ENCODE measurements at places on chromosomes 11 and 22.

GRCh38 chr11:101299210-101299609 lies 169.6 kb upstream of the PGR start:
- DNase-seq = no peak

GRCh38 chr11:78630561-78631303 lies 56.1 kb upstream of the NARS2 start:
- no peak for DNase-seq

DNA sequence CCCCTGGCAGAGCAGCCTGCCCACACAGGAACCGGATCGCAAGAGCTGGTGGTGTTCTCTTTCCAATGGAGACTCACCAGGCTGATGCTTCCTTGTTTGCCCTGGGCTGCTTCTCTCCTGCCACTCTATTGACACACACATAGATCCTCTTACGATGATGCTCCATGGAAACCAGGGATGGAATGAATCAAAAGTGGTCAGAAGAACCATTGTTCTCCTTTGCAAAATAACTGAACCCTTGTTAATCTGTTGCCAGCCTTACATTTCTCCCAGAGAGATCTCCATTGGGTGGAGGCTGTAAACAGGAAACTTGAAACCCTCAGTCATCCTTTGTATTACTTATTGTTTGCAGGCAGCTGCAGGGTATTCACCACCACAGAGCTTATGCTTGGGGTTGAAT lies 24.6 kb upstream of the LDLRAD3 start:
- peak; percentile 50 for DNase-seq

GRCh38 chr22:26534874-26535602 lies 22.8 kb upstream of the TFIP11 start:
- no peak for DNase-seq

DNA sequence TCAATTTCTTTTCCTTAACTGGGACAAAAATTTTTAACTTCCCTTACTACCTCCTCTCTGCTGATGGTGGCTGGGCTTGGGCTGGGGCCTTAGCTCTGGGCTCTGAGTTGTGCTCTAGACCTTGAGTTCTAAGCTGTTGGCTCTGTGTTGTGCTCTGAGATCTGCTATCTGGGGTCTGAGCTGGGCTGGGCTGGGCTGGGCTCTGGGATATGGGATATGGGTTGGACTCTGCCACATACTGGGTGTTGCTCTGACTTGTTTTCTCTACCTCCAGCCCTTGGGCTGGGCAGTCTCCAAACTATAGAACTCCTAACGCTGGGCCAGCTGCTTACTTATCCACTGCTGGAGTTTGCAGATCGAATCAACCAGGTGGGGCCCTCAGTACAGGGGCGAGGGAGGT lies 41.9 kb downstream of the DNHD1 start:
- DNase-seq = no peak

GRCh38 chr11:132535830-132536229 lies 996.5 kb downstream of the OPCML start:
- DNase-seq = no peak

GRCh38 chr22:22547692-22548300 lies 11.3 kb downstream of the PRAME start:
- no peak for DNase-seq

DNA sequence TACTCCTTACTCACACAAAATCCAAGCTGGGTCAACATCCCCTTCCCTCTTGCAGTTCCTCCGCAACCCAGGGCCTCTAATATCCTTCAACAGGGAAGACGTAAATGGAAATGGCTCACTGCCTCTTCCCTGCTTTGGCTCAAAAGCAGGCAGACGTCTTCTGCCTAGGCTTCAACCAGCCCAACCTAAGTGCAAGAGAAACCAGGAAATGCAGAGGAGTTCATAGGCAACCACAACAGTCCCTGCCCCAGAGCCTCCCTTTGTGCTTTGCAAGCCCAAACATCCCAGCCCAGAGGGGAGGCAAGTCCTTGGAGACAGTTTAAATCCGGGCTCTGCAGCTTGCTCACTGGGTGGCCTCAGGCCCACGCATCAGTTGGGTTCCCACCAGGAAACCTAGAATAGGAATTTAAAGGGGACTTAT lies 33.3 kb downstream of the CD6 start:
- DNase-seq = no peak

- no peak for DNase-seq
Observed at GRCh38 chr11:61541598-61541997, 33.0 kb downstream of the LRRC10B start.

DNA sequence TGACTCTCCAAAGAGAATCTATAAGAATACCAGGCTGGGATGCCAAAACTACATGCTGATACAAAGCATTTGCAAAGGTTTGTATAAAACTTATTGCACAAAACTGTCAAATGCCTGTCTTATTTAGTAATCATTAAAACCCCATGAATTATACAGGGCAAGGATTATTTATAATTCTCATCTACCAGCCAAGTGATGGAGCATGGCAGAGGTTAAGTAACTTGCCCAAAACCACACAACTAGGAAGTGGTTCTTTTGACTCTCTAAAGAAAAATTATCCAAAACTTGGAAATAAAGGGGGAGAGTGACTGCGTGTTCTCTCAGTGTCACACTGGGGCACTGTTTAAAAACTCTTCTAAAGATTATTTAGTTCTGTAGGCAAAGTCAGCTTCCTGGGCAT lies 17.4 kb upstream of the CLMP start:
- DNase-seq = no peak

GRCh38 chr11:18669711-18670110 lies 28.9 kb upstream of the TMEM86A start:
- no peak for DNase-seq

DNA sequence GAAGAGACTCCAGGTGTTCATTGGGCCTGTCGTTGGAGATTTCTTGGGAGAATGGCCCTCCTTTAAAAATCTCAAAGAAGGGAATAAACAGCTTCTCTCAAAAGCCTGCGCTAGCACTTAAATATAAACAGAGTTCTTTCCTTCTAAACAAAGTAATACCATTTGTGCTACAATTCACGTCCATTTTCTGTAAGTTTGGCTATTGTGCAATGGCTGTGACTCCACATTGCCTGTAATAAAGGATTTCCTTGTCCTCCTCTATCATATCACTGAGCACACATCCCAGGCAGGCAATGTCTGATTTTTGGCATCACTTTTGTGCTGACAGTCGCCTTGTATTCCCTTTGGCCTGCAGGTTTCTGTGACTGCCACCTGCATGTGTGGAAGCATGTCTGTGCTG lies 4.9 kb upstream of the ADAMTS8 start:
- no peak for DNase-seq

DNA sequence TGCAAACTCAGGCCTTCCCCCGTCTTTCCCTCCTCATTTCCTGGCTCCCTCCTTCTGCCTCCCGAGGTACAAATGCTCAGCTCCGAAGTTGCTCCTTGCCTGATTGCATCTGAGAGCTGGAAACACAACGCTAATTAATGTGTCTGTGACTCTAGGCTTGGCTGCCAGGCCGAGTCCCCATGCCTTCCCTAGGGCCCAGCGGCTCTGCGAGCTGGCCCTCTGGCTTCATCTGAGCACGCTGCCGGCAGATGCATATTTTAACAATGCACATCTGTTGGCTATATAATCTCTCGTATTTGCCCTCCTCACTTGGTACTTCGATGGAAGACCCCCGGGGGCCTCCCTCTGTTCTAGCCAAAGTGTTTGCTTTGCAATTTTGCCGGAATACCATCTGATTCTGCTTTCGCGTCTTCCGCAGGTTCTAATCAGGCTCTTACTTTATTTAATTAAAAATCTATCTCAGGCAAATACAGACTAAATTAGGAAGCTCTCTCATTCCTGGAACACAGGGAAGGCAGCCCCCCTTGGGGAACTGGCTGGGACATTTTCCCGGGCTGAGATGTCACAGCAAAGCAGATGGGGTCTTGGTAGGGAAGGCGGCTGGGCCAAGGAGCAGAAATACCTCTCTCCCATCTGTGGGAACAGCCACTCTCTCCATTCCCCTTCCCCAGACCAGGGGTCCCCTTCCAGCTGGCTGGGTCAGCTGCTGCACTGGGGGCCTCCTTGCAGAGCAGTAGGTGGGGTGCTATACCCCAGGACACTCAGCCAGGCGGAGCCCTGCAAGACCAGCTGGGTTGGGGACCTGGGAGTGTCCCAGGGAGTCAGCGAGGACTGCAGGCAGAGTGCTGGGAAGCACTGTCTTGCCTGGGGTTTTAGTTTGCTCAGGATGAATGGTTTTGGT lies 162.8 kb downstream of the ST3GAL4 start:
- no peak for DNase-seq

DNA sequence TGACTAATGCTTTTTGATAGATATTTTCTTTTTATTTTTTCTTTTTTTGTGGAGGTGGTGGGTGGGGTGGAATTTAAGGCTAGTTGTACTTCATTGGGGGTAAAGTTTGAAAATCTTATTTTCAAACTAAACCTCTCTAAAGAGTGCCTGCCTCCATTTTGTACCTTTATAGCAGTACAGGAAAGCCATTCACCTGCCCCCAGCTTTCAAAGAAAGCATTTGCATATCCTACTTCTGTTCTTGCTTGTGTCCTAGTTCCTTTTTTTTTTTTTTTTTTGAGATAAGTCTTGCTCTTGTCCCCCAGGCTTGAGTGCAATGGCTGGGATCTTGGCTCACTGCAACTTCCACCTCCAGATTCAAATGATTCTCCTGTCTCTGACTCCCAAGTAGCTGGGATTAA lies 766.2 kb upstream of the LRRC4C start:
- no peak for DNase-seq

- DNase-seq = no peak
Observed at GRCh38 chr11:35389897-35390465, 29.4 kb downstream of the SLC1A2 start.

GRCh38 chr11:135033540-135033939 lies 621.5 kb upstream of the B3GAT1 start:
- peak; percentile 50 for DNase-seq

- DNase-seq = no peak
Observed at GRCh38 chr22:33557836-33558235, 362.4 kb downstream of the LARGE1 start.

- peak; percentile 69 for DNase-seq
Observed at GRCh38 chr22:43114958-43115357, 4.4 kb downstream of the BIK start.

DNA sequence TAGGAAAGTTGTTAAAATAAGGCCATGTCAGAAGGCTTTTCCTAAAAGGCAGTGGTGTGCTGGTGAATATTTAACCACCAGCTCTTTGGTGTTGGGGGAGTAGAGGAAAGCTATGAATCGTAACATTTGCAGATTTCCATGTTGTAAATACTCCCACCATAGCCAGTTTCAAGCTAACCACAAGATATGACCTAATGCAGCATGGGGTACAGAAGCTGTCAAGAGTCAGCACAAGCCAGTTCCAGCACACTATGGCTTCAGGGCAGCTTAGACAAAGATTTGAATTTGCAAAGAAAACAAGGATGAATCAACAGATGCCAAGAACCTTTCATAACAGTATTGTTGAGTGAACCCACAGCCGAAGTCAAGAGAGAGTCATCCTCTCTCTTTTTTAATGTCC lies 40.0 kb downstream of the COMMD9 start:
- no peak for DNase-seq

GRCh38 chr22:50141891-50142363 lies 28.6 kb upstream of the PANX2 start:
- DNase-seq = peak; percentile 43

GRCh38 chr11:102955624-102956023 lies at the start of gene MMP13:
TSS of gene MMP13 (minus strand) at chr11:102955732. CDS start at chr11:102955705, 27 bp downstream.
- DNase-seq = no peak

DNA sequence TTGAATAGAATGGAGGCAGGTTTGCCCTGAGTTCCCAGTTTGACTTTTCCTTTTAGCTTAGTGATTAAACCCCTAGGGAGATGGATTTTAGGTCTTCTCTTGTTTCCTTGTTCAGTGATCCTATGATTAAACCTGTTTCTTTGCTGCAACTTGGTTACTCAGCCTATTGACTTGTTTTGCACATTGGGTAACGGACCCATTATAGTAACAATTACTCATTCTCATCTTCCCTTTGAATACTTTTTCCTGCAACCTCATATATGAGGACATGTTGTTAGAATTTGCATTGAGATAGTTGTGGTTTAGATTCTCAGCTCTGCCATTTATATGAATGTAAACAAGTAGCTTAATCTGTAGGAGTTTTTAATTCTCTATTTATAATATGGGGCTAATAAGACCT lies 489.2 kb upstream of the CNTN5 start:
- DNase-seq = no peak

DNA sequence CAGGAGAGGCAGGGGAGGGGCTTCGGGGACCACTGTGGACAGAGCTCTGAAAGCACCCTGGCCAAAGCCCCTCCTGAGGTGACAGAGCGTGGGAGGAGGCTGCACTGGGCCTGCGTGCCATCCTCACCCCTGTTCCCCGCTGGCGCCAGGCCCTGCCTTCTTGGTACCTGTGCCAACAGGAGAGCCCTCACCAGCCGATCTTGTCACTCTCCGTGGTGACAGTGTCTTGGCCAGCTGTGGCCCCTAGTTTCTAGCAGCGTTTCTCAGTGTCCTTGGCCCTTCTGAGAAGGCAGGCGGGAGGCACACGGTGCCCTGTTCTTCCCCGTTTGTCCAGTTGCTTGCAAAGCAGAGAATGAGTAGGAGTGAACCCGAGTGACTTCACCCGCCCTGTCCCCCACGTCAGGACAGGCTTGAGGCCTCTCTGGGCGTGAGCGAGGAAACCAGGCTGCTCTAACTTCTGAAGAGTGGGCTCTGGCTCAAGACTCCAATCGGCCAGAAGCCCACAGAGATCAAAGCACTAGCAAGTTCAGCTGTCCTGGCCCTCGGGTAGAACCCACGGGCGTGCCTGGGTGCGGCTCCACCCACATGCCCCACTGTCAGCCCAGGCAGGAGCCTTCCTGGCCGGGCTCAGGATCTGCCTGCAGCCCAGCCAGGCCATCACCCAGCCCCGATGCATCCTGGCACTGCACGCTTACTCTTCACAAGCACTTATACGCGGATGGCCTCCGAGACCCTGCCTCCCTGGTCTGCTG lies 60.2 kb upstream of the EMID1 start:
- no peak for DNase-seq

- DNase-seq = no peak
Observed at GRCh38 chr11:75588051-75588481, 26.0 kb downstream of the SERPINH1 start.

GRCh38 chr11:117333917-117334316 lies 6.3 kb downstream of the CEP164 start:
- DNase-seq = no peak

- DNase-seq = no peak
Observed at GRCh38 chr22:44972363-44973083, 37.3 kb downstream of the PHF21B start.

DNA sequence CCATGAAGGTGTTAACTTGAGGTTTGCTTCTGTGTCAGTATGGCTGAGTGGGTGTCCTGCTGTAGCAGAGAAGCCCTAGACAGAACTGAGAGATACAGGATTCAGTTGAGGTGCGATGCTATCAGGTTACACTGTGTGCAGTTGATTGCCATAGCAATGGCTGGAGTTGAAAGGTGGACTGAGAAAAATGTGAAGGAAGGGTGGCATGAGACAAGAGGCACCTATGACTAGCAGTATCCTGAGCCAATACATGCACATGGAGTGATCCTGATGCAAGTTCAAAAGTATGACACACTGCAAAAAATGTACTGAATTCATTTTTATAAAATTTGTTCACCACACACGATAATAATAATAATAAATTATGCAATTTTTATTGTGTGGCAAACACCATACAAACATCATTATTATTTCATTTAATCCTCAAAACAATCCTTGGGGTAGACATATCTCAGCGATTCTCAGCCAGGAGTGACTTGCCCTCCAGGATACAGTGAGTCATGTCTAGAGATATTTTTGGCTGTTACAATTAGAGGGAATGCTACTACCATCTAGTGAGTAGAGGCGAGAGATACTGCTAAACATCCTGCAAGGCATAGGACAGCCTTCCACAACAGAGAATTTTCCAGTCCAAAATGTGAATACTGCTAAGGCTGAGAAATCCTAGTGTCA lies 3.9 kb upstream of the PIWIL4 start:
- no peak for DNase-seq

GRCh38 chr11:86234831-86235461 lies 9.6 kb upstream of the EED start:
- no peak for DNase-seq

All from NCI-H2081 (cell line).